ENCODE measurements at places on chromosomes 2 and 18.
A peak's percentile ranks its signal among the peaks of the same experiment; 100 is the strongest.

DNA sequence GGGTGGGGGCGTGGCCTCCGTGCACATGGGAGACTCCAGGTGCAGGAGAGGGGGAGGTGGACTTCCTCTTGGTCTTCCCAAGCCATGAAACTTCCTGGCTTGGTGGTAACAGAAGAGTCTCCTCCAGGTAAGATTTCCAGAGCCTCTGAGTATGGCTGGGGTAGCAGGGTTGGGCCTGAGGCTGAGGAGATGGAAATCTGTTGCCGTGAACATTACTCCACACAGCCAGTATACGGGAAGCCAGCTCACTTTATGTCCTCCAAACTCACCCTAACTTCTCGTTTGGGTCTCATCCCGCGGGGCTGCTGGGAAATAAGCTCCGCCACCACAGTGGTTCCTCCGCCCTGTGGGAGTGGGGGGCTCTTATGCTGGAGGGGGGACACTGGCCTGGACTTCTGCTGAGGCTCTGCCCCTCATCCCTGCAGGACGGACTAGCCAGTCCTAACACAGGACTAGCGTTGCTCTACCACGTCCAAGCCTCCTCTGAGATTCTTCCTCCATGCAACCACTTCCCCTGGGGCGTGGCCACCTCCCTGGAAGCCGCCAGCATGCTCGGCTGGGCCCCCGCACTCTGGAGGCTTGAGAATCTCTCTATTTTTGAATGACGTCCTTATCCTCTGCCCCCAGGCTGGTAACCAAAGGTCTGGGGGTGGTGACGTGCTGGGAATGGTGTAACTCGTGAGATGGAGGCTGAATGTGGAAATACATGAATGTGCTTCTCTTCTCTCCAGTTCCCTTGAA, 777 bp upstream of the RAB17 start:
- no peak for DNase-seq

DNA sequence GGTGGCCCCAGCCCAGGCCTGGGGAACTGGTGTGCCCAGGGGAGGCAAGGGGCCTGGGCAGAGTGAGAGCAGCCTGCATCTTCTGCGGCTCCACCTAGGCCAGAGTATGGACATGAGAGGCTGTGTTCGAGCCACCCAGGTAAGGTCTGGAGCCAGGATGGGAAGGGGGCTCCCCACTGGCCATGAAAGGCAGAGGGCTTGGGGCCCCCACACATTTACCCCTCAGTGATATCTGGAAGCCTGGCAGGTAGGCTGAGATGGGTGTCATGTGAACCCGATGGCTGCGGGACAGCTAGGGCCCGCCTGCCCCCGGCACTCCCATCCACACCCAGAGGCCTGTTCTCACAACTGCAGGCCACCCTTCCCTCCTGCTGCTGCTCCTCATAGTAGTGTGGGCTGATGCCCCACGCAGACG, 13.2 kb downstream of the ADRA2B start:
- DNase-seq: no peak

- DNase-seq: no peak
Measured at GRCh38 chr2:20231598-20232026, 6.7 kb upstream of the SDC1 start.

- DNase-seq: no peak
Measured at GRCh38 chr2:222399038-222399783, 25.1 kb upstream of the SGPP2 start.

GRCh38 chr2:120526047-120526562, 180.2 kb downstream of the INHBB start:
- no peak for DNase-seq

- no peak for DNase-seq
Measured at GRCh38 chr2:226893216-226893615, 57.4 kb downstream of the RHBDD1 start.

- no peak for DNase-seq
Measured at GRCh38 chr2:88875736-88876135, 184.3 kb downstream of the RPIA start.

- DNase-seq: no peak
Measured at GRCh38 chr2:110865188-110865587, 132.8 kb downstream of the ACOXL start.

- peak; percentile 86 for DNase-seq
Measured at GRCh38 chr2:201118121-201118960, 2.4 kb downstream of the CFLAR start.

DNA sequence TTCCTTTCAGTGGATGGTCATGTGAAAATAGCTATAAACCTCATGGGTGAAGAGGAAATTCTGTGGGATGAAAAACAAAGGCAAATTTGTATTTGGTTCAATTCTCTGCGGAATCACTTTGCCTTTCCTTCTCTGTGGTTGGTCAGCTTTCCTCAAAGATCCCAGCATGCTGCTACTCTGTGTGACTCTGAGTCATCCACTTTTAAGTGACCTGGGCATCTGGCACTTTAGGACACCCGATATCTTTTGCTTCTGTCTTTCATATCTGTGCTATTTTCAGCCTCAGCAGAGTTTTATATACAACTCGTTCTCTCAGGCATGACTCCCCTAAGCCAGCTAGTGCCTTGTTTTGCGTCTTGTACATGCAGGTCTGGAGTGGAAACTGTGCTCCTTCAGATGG, 217.0 kb upstream of the PIEZO2 start:
- no peak for DNase-seq

DNA sequence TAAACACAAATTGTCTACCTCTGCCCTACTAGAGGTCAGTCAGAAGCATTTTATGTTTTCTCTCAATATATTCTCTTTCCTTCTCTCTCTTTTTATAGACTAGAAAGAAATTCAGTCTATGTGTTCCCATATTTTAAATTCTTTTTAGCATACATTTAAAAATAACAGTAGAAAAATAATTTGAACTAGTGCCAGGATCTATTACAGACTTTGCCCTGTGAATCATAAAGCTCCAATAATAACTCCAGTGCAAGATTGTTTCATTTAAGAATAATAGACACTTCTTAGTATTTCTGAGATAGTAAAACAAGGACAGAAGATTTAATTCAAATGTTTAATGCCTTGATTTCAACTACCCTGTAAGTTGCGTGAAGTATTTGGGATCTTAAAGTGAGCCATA, 60.1 kb downstream of the ITGB6 start:
- no peak for DNase-seq

- DNase-seq: peak; percentile 91
Measured at GRCh38 chr2:231713730-231714638, 5.7 kb downstream of the PTMA start.

- no peak for DNase-seq
Measured at GRCh38 chr2:129396980-129397599, 582.4 kb upstream of the RAB6C start.

- no peak for DNase-seq
Measured at GRCh38 chr2:112136096-112136495, 2.1 kb upstream of the FBLN7 start.

DNA sequence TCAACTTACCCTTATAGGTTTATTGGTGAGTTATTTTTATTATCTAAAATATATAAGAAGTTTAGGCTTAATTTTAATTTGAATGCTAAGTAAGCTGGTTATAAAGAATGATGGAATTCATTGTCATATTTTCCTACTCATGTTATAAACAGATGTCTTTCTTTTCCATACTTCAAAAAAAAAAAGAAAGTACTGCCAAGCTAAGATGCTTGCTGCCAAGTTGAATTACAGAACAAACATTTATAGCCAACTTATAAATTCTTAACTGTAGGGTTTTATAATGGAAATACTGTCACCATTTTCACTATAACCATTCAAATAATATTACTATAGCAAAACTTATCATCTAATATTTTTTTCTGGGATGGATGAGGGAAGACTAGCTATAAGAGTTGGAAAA, 676.0 kb downstream of the NRXN1 start:
- DNase-seq: no peak

DNA sequence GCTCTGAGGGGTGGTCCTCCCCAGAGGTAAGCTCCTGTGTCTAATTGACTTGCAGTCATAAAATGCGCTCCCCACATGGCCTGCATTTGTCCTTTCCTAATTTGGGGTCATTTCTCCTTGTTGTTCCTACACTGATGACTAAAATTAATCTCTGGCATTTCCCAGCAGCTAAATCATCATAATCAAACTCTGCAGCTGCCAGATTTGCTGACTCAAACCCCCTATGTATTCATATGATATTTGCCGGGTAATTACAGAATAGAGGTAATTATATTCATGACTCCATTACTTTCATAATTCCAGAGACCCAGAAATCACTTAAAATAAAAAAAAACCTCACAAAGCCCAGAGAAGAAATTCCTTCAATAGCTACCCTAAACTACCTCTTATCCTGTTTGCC, 331.4 kb upstream of the KLHL29 start:
- no peak for DNase-seq

DNA sequence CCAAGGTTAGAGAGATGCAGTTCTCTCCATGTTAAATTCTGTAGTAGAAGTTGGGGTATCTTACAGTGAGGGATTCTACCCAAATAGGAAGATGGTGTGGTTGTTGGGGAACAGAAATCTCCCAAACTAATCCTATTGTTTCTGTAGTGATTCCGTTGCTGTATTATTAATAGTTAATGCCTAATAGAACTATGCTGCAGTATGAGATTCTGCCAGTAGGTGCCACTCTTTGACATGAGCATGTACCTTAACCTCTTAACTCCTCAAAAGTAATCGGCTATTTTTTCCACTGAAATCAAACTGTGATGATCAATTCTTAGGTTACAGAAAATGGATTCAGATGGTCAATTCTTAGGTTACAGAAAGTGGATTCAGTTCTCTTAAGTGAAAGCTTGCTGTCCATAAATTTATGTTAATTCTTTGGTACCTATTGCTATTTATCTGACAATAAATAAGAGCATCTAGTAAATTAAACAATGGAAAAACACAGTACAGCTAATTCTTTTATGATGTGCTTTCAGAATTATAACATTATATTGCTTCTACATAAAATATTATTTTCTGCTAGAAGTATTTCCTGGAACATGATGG, 97.9 kb upstream of the DLX2 start:
- DNase-seq: no peak

- no peak for DNase-seq
Measured at GRCh38 chr2:69166812-69167468, 154.0 kb downstream of the ANTXR1 start.

DNA sequence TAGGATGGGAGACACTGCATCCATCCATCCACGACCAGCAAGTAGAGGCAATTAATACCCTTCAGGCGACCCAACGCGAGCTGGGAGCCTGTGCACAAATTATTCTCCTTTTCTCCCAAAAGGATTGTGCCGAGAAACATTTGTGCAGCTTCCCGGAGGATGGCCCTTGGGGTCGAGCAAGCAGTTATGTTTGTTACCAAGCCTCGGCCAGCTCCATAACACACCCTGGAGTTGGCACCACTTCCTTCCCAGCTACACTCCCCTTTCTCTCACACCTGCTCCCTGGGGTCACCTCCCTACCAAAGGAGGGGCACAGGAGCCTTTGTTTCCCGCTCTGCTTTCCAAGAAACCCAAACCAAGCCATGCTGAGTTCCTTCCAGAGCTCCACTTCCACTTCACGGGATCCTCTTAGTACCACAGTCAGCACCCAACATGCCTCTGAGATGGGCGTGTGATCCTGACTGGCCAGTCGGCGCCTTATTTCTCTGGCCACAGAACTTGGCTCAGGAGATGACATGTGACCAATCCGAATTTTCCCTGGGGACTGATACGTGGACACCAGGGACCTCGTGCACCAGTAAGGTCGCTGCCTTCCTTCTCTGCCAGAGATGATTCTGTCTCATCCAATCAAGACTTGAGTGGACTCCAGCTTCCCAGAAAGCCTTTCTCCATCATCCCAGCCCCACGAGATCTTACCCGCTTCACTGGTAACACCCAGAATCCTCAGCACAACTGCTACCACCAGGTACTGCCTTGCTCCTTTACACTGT, 28.5 kb downstream of the GPR55 start:
- DNase-seq: no peak

DNA sequence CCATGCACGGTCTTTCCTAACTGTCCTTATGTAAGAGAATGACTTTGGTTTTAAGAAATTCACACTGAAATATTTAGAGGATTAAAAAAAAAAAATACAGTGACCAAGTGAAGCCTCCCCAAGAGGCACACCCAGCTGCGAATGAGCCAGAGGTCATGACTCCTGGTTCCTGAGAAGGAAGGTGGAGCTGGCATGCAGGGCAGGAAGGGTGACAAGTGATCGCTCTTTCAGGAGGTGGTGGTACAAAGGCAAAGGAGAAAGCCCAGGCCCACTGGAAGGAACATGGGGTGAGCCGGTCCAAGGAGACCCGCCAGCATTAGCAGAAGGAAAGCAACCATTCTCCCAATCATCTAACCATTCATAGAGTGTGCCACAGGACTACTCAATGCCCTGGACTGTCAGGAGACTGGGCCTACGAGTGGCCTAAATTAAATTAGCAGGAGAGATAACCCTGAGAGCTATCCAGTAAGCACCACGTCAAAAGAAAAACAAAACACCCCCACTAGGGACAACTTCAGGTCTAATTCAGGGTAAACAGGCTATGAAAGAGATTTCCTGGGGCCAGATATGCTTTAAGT, 7.8 kb downstream of the INO80C start:
- no peak for DNase-seq

GRCh38 chr18:50844554-50844953, 24.7 kb upstream of the MRO start:
- no peak for DNase-seq

GRCh38 chr2:105545730-105546627, 147.1 kb upstream of the FHL2 start:
- peak; percentile 32 for DNase-seq

- DNase-seq: no peak
Measured at GRCh38 chr18:46660957-46661749, 4.1 kb upstream of the LOXHD1 start.

DNA sequence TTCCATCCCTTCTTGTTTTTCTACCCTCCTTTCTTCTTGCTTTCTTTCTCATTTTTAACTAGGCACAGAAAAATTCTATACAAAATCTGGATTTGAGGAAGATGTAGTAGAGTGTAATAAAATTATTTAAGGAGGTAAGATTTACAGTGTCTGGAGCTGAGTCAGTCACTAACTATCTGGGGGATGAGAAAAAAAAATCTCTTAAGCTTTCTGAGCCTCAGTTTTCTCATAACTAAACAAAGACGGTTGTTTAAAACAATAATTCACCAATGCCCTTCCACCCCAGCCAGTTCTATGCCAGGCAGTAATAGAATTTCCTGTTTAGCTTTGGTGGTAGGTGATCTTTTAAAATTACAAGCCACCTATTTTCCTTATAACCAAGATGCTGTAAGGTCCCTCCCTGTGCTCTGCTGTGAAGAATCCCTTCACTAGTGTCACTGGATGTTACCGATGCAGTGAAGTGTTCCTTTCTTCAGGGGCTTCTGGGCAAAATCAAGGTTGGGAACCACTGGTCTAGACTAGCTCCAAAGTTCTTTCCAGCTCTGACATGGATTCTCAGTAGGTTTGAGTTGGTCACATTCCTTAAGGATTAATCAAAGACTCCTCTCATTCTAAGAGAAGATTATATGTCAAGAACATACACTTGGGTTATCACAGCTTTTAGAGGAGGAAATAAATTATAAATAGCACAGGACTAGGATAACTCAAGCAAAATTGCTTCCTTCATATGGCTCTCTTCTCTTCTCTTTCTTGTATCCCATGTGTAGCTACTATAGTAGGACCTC, 289.0 kb downstream of the CDH2 start:
- no peak for DNase-seq

- DNase-seq: no peak
Measured at GRCh38 chr2:72925328-72925943, 8.1 kb downstream of the EMX1 start.

GRCh38 chr18:61957801-61958516, 65.2 kb upstream of the RNF152 start:
- DNase-seq: no peak
